ENCODE measurements at places on chromosomes 4 and X.

- no peak for DNase-seq
Measured at GRCh38 chr4:94831607-94832006, 73.9 kb downstream of the BMPR1B start.

DNA sequence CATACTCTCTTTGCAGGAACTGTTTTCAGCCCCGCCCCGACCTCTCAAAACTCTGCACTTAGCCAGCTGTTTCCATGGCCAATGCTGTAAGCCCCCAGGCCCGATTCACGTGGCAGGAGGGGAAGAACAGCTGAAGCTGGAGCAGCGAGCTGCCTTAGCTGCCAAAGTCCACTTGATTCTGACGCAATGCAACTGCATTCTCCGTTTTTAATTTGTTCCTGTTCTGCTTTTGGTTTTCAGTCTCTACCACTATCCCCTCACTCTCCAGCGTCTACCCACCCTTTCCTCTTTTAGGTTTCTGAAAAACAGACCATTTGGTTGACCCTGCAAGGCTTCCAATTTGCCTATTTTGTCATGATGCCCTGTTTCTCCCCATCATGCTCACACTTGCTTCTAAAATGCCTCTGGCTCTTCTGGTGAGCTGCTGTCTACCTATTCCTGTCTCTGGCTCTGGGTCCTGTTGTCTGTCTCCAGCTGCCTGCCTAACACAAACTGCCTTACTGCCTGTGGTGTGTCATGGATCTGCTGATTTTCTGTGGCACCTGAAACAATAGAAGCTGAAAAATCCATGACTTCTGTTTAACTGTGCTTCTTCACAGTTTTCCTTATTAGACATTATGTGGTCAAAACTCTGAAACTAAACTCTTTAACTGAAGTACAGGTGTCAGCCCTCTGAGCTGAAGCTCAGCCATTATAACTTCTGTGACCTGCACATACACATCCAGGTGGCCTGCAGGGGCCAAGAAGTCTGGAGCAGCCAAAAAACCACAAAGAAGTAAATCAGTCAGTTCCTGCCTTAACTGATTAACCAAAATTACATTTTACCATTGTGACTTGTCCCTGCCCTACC, 160.5 kb upstream of the AGTR2 start:
- DNase-seq = peak; percentile 9

DNA sequence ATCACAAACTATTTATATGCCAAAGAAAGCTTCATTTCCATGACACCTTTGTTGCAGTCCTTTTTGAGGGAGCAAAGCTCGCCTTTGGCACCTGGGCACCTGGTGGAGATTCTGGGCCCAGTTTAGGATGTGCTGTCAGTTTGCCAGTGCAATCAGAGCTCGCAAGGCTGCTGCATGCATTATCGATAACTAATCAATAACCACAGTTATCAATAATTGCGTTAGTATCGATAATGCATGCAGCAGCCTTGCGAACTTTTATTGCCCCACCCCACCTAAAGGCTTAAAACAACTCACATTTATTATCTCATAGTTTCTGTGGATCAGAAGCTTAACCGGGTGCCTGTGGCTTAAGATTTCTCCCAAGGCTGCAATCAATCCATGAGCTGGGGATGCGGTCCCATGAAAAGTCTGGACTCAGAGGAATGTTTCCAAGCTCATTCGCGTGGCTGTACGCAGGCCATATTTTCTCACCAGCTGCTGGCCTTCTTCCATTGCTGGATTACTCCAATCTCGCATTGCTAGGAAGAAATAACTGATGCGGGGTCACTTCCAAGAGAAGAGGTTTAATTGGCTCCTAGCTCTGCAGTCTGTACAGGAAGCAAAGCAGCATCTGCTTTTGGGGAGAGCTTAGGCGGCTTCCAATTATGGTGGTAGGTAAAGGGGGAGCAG, 6.2 kb upstream of the AFAP1 start:
- DNase-seq = no peak

DNA sequence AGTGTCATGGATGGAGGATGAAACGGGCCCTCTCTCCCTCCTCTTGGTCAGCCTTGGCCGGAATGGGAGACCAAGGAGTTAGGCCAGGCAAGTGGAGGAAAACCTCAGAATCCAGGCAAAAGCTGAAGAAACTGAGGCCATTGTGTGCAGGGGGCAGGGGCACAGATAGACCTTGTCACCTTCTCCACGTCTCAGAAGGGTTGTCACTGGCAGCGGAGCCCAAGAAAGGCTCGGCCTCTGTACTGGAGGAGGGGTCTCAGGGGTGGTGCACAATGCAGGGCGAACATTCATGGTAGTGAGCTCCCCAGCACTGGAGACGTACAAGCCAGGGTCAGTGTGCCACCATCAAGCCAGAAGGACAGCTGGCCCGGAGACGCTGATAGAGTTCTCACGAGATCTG, 139.5 kb downstream of the CPZ start:
- no peak for DNase-seq

DNA sequence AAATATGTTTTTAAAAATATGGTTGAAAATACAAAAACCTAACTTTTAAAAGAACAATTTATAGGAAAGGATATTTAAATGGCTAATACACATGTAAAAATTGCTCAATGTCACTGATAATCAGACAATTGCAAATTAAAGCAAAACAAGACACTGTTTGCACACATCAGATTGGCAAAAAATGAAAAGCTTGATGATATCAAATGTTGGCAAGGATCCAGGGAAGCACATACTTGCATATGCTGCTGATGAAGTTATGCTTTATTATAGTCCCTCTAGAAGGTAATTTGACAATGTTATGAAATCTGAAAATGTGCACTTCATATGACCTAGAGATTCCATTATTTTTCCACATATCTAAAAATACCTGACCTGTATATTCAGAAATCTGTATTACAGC, 45.7 kb upstream of the EPGN start:
- peak; percentile 6 for DNase-seq

GRCh38 chrX:147935156-147935758, 23.5 kb downstream of the FMR1 start:
- DNase-seq = no peak

DNA sequence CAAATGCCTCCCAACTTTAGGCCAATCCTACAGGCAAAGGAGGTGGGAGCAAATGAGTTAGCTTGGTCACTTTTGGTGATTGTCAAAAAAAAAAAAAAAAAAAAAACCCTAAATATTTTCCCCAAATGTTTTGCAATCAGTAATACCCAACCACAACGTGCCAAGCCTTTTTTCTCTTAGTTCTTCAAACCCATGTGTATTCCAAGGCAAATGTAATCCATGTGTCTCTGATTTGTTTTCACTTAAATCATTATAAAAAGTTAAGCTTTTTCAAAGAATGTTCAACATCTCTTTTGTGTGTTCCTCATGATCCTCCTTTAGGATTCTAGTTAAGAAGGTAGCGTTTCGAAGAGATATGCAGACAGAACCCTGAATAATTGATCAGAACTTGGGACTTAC, 328.4 kb downstream of the PAPSS1 start:
- DNase-seq = no peak

DNA sequence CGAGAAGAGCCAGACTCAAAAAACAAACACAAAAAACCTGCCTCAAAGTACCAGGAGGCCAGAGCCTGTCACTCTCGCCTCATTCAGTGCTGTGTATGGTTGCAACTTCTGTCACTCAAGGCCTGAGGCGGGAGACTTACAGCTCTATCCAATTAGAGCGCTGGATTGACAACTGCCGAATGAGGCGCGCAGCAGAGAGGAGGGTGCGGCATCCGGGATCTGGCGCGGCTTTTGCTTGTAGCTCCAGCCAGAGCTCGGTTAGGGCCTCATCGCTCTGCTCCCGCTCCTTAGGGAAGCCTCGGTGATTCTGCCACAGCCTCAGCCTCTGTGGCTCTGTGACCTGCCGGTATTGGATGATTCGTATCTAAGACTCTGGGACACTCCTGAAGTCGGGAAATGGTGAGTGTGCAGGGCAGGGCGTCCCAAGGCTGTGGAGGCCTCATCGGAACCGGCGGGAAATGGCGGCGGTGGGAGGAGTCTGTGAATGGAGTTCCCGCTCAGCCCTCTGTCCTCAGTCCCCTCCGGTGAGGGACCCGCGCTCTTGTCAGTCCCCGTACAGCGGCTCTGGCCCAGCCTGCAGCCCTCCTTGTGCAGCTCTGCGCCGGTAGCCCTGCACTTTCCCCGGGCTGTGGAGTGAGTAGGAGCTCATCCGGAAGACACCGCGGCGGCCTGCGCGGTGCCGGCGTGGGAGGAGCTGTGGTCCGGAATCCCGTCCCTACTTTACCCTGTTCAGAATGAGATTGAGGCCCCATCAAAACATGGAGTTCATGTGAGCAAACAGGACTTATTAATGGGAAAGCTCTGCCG, at the start of gene ZNF718:
ZNF718 (plus strand) TSS at position 227 of the 807 bp plus-strand sequence; CDS start at position 397, 170 bp downstream.
- peak; percentile 77 for DNase-seq

DNA sequence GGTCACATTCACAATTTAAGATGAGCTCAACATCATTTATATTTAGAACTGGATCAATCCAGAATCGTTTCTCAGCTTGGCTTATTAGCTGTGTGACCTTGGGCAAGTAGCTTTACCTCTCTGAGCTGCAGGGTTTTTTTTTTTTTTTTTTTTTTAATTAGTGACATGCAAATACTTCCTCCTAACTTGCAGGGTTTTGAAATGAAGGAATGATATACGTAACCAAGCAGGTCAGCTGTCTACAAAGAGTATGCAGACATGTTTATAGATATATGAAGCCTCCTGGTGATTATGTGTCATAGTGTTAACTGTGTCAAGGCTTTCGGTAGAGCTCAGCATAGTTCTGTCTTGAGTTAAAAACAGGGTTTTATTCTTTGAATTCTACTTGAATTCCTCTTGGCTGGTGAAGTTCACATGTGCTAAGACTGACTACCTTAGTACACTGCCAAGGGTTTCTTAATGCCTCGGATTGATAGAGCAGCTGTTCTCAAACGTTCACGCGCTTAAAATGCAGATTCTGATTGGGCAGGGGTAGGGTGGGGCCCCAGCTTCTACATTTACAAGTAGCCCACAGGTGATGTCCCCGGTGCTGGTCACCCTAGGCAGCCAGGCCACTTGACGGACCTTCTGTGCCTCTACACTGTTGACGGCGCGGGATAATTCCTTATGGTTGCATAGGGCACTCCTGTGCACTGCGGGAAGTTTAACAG, 654 bp upstream of the STS start:
- DNase-seq = no peak

DNA sequence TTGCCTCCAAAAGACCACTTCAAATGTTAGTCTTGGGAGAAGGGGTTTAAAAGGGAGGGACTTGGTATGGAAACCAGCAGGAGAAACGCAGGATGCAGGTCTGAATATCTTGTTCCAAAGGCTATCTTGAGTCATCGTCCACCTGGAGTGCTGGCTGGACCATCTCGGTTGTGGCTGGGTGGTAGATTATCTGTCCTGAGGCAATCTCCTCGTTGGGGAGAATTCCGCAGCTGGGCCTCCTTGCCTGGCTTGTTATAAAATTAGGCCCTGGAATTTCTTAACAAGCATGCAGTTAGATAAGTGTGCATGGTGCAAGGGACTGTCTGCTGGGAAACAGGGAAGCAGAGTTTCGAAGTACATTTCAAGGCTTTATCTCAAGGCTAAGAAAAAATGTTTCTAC, 2045.7 kb upstream of the TENM3 start:
- no peak for DNase-seq

- peak; percentile 5 for DNase-seq
Measured at GRCh38 chrX:116204932-116205331, 34.4 kb downstream of the AGTR2 start.

GRCh38 chr4:211033-211511, 86.8 kb downstream of the ZNF718 start:
- DNase-seq = no peak

GRCh38 chrX:22134681-22135080, 102.6 kb downstream of the PHEX start:
- peak; percentile 47 for DNase-seq

- DNase-seq = no peak
Measured at GRCh38 chrX:122625821-122626220, 558.3 kb upstream of the GRIA3 start.

- no peak for DNase-seq
Measured at GRCh38 chr4:80608281-80608980, 272.9 kb downstream of the CFAP299 start.

DNA sequence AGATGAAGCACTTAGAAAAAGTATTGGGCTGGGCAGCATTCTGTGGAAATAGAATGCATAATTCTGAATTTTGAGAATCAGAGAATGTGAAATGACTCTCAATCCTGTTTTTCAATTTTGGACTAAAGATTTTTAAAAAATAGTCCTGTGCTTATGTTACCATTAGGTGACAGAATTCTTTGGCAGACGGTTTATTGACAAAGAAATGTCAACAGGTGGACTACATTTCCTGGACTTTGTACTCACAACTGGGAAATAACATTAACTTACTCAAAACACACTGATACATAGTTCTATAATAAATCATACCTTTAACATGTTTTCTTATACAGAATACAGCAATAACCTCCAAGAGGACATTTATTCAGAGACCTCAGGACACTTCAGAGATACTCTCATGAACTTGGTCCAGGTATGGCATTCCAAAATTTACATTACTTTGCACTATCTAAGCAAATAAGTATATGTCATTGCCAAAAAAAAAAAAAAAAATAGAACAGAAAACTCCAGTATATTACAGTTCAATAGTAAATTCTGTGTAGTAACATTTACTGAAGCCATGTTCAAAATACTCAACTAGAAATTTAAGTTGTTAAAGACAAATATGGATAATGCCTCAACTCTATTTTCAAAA, 72.7 kb downstream of the ANXA10 start:
- DNase-seq = no peak

DNA sequence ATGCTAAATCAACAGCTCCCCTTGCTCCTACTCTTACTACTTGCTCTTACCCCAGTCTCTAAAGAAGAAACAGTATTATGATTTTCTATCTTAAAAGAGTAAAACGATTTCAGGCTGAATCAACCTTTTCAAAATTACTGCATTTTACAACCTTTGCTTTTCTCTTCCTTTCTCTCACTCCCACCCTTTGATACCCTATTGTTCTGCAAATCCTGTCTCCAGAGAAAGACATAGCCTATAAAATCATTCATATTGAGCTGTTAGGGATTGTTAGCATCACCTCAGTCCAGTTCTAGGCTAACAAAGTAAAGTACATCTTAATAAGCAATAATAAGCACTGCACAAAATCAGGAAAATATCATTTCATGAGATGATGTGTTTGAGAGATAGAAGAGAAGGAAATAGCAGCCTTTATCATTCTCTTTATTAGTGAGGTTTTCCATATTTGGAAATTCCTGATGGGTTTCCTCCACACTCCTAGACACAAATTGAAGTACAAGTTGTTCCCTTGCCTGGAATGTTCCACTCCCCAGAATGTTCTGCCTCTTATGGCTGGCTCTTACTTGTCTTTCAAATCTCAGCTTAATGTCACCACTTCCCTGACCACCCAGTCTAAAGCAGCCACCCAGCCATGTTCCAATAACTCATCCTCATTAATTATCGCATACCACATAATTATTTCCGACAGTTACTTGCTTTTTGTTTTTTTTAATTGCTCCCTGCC, 219.7 kb downstream of the PALLD start:
- no peak for DNase-seq

GRCh38 chr4:168409089-168409801, 71.0 kb downstream of the DDX60L start:
- no peak for DNase-seq

GRCh38 chr4:184215709-184216328, 1.9 kb downstream of the ENPP6 start:
- DNase-seq = peak; percentile 64

GRCh38 chr4:32884198-32884597, 2164.0 kb downstream of the PCDH7 start:
- no peak for DNase-seq
